ENCODE measurements at places on chromosomes 7 and 10.

DNA sequence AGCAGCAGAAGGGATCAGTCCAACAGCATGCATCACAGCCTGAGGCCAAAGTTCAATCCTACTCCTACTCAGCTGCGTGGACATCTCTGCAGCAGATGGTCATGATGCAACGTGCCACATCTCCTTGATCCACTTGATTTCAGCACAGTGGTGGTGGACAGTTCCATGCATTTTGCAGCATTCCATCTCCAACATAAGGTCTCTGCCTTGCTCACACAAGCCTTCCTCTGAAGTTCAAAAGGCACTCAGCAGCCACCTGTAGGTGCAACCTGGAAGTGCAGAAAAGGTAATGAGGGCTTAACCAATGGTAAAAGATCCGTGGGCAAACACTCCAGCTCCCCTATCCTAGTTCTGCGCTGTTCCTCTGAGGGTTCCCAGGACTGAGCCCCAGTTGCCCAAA, 57.5 kb upstream of the CHCHD3 start:
- DNase-seq, result no peak

DNA sequence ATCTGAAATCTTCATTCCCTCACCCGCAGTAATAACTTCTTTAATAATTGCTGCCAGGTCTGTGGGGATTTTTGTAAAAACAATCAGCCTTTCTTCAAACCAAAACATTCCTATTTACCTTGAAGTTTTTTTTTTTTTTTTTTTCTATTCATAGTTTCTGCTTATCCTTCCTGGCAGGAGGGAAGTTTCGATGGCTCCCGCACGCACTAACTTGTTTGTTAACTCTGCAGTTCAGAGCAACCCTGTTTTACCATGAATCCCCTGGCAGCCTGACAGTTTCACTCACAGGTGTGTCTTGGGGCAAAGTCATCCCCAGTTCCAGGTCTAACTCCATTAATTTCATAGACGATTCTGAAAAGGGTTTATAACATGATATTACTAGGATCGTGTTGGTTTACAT, 149.3 kb downstream of the KLF6 start:
- no peak for DNase-seq

- DNase-seq, result no peak
These were observed 1370.6 kb upstream of the LRRTM3 start for GRCh38 chr10:65555192-65555591.

- DNase-seq, result no peak
These were observed 560.0 kb upstream of the GALNT17 start for GRCh38 chr7:70571961-70572360.

- no peak for DNase-seq
These were observed 183.5 kb upstream of the PHYHIPL start for GRCh38 chr10:58992830-58993460.

GRCh38 chr10:119025776-119026175, 3.7 kb upstream of the NANOS1 start:
- DNase-seq, result no peak

DNA sequence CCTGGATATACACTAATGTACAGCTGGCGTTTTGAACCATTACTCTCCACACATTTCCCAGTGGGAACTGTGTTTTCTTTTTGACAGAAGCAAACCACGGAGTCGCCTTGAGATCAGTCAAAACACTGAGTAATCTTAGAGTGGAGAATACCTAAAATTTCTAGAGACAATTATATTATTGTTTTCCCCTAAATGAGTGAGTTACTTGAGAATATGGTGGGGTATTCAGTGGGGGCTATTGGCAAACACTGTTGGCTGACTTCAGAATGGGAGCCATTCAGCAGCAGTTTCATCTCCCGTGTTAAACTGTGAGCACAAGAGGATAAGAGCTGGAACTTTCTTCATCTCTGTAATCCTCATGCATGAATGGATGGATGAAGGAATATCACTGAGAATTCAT, 6.2 kb downstream of the IL2RA start:
- no peak for DNase-seq

DNA sequence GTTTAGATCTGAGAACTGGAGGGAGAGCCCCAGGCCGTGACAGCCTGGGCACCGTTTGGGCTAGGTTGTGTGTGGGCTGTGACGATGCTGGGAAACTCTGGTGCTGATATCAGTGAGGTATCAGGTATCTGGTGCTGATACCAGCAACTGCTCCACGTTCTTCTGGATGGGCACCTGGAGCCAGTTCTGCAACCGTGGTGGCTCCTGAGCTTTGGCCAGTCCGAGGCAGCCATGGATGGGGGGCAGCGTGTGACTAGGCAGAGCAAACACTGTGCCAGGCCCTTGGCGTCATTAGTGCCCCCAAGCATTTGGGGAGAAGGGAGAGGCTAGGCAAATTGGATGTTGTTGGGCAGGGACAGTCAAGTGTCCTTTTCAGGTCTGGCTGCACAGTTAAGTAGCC, 57.9 kb downstream of the ZNF467 start:
- DNase-seq, result no peak

DNA sequence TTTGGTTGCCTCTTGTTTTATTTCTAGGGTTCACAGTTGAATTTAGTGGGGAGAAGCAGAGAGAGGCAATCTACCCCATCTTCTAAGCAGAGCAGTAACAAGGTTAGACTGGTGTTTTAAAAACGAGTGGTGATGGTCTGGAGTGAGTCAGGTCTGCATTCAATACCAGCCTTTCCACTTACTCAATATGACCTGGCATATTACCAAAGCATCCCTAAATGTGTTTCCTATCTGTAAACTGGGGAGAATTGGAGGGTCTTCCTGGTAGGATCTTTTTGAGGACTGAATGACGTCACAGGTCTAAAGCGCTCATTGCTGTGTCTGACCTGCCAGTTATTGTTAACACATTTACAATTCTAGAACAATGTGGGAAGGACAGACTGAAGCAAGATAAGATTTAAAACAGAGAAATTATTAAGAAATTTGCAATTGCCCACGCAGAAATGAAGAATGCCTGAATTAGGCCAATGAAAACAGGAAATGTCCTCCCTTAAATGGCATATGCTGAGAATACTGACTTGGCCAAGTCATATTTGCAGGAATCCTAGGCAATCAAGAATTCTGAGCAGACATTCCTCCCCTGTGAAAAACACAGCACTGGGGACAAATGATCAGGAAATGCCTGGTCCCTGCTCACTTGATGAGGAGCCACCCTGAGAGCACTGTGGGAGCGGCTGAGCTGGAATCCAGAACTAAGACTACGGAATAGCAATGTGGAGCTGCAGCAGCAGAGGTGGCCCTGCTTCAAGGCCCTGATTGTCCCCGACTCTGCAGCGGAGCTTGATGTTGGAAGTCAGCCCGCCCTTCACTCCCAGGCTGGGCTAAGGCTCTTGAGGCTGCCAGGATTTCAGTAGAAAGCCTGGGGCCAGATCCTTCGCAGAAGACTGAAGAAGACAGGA, 184.5 kb upstream of the CXCL12 start:
- DNase-seq, result no peak

- no peak for DNase-seq
These were observed 11.1 kb upstream of the MDFIC start for GRCh38 chr7:114910787-114911186.

- no peak for DNase-seq
These were observed 225.8 kb upstream of the KLF14 start for GRCh38 chr7:130959743-130960207.

GRCh38 chr10:119343011-119343601, 135.7 kb downstream of the GRK5 start:
- no peak for DNase-seq

GRCh38 chr7:2079332-2080059, 153.2 kb downstream of the MAD1L1 start:
- no peak for DNase-seq

GRCh38 chr10:44477046-44477425, 92.1 kb upstream of the CXCL12 start:
- no peak for DNase-seq

DNA sequence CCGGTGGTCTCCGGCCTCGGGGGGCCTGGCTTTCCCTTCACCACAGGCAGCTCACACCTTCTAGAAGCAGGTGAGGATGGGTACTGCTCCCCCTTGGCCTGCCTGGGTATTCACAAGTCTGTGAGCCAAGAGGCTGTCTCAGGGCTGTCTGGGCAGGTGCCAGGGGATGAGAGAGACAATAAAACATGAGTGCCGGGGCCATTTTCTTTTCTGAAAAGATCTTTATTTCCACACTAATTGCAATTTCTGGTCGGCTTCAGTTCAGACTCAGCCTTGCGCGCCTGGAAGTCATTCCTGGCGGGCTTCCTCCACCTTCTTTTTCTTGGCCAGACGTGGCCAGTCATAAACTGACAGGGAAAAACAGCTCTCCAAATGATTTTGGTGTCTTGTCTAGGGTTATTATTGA, 171.2 kb downstream of the ARHGAP12 start:
- DNase-seq, result no peak

DNA sequence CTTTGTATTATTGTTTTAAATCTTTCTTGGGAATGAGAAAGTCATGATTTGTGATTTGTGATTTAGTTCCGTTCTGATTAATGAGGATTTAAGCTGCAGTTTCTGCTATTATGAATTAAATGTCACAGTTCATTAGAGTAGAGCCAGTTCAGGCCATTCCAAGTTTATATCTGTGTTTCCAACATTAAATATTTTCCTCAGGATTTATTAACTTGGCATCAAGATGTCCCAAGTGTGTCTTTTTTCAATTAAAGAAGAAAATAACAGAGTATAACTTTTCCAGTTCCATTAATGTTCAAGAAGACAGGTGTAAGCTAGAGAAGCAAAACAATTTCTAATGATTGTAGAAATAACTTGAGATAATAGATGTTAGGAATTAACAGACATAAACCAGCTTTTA, 1183.2 kb upstream of the CELF2 start:
- no peak for DNase-seq

GRCh38 chr10:74328388-74328787, 177.4 kb downstream of the ADK start:
- no peak for DNase-seq

GRCh38 chr10:6689036-6689435, 109.0 kb upstream of the PRKCQ start:
- DNase-seq, result no peak
